Right kidney (tissue), 9 donors: ENCODE measurements at places on chromosomes 2 and 18.
A peak's percentile ranks its signal among the peaks of the same experiment; 100 is the strongest.

DNA sequence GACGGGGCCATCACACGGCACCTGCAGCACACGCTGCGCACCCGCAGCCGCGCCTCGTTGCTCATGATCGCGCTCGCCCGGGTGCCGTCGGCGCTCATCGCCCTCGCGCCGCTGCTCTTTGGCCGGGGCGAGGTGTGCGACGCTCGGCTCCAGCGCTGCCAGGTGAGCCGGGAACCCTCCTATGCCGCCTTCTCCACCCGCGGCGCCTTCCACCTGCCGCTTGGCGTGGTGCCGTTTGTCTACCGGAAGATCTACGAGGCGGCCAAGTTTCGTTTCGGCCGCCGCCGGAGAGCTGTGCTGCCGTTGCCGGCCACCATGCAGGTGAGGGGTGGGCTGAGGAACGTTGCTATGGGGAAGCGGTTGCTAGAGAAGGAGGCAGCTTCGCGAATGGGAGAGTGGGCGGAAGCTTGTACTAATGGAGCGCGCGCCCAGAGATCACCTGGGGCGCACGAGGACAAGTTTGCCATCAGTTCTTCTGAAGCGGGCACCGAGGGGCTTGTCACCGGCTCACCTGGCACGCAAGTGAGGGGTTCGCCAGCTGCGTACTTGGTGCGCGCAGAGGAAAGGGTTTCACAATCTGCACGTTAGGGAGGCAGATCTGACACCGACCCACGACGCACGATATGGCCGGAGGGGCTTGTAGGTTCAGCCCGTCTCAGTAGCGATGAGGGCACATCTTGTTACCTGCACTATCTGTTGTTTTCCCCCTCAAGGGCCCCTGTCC, 45.6 kb downstream of the DDX18 start:
- DNase-seq, result no peak

- DNase-seq, result no peak
Observed at GRCh38 chr2:95353613-95354468, 48.7 kb upstream of the FAHD2A start.

DNA sequence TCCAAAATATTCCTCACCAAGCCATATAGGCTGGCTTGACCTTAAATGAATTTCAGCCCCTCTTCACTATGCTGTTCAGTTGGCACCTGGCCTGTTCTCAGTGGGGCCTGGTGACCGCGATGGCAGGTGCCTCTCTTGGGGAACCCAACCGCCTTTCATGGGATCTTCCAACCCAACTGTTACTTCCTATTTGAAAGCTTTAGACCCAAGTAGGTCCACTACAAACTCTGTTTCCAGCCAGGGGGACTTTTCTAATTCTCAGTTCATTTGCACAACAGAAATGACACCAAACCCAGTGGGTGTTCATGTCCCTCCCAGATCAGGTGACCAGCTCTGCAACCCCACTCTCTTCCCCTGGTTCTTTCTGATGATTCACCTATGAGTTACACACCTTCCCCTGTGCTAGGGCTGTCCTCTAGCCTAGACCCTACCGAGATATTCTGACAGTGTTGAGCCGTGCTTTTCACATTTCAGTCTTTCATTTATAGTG, 35.6 kb upstream of the NDUFV2 start:
- DNase-seq, result no peak

- DNase-seq, result no peak
Observed at GRCh38 chr2:604854-605524, 72.2 kb downstream of the TMEM18 start.

- DNase-seq, result no peak
Observed at GRCh38 chr2:158750458-158751125, 44.5 kb upstream of the DAPL1 start.

- peak; percentile 37 for DNase-seq
Observed at GRCh38 chr2:219508971-219509779, 5.1 kb upstream of the ASIC4 start.

DNA sequence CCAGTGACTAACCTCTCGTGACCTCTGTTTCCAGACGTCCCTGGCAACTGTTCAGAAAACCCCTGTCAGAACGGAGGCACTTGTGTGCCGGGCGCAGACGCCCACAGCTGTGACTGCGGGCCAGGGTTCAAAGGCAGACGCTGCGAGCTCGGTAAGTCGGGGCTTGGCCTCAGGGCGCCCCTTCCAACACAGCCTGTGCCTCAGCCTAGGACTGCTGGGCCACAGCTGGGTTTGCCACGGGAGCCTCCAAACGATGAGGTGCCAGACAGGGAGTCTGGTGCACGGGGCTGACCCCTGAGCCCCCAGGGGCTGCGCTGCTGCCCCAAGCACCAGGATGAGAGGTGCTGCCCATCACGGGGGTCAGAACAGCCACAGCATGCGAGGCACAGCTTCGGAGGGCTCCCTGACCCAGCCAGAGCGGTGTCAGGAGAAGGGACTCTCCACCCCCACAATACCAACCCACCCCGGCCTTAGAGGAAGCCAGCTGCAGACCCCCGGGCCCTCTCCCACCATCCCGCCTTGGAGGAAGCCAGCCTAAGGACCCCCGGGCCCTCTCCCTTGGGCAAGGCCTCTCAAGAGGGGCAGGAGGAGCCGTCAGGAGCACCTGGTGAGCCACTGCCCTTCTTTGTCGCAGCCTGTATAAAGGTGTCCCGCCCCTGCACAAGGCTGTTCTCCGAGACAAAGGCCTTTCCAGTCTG, 20.3 kb downstream of the MTERF4 start:
- no peak for DNase-seq

DNA sequence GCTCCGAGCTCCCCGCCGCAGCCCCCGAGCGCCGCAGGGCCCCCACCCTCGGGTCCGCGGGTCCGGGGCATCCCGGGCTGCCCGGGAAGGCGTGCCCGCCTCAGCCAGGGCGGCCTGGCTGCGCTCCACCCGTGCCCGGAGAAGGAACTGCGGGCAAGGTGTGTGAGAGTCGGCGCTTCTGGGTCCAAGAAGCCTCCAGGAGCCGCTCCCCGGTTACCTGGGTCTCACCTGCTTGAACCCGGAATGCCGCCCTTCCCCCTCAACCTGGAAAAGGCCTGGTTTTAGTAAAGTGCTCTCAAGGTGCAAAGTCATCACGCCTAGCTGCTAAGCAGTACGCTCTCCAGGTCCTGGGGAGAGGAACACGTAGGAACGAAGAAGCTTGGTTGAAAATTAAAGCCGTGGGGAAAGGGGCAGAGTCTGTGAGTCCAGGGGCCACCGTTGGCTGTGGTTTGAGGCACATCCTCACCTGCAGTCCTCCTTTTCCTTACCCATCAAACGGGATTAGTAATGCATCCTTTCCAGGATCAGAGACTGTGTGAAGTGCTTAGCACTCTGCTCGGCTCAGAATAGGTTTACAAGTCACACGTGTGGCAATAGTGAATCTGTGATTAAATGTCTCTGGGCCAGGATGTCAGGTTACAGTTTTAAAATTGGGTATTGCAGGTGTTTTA, 1.2 kb downstream of the ASAP2 start:
- peak; percentile 78 for DNase-seq

- no peak for DNase-seq
Observed at GRCh38 chr2:195602687-195603086, 54.3 kb upstream of the SLC39A10 start.

GRCh38 chr2:165746501-165746900, 47.5 kb downstream of the GALNT3 start:
- DNase-seq, result no peak

DNA sequence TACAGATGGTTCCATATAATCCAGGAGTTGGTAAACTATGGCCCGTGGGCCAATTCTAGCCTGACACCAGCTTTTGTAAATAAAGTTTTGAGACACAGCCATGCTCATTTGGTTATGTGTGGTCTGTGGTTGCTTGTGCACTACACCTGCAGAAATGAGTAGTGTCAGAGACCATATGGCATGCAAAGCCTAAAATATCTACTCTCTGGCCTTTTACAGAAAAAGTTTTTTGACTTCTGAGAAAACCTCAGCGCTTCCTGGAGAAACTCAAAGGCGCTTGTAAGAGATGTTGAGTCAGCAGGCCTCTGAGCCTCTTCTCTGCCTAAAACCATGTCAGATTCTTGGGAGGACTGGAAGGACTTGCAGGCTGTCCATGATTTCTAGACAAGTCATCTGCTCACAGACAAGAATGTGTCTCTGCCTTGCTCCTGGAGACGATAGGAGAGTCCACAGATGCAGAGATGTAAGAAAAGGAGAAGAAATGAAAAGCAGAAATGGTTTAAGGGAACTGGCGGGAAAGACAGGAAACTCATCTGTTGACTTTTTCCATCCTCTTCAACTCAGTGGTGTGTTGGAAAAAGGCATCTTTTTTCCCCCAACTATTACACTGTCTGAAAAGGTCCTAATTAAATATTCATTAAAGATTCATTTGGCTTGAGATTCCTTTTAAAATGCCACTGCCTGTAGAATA, 5.2 kb downstream of the TTC39C start:
- DNase-seq, result no peak

GRCh38 chr18:51821610-51822009, 518.4 kb upstream of the DCC start:
- DNase-seq, result no peak

- DNase-seq, result no peak
Observed at GRCh38 chr18:50711386-50711785, 108.4 kb downstream of the MRO start.

DNA sequence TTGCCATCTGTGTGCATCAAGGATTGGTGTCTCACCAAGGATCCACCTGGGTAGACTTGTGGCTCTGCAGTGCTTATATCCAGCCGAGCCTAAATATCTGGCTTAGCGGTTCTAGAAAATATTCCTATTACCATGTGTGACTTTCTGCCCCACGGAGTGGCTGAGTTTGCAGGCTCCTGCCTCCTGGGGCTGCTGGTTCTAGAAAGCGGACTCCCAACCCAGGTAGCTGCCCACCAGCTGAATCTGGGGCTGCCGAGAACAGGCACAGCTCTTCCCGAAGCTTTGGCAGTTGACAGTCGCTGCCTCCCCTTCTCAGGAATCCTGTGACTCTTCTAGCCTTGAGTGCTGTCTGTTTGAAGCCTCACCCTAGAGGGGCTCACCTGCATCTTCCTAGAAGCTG, 104.6 kb downstream of the TPGS2 start:
- no peak for DNase-seq
